ENCODE measurements at places on chromosomes 11 and 22. TPM values are rescaled to one million over a fixed set of nuclear protein-coding genes. Genes with fewer than 3 reads are reported as not detected.

DNA sequence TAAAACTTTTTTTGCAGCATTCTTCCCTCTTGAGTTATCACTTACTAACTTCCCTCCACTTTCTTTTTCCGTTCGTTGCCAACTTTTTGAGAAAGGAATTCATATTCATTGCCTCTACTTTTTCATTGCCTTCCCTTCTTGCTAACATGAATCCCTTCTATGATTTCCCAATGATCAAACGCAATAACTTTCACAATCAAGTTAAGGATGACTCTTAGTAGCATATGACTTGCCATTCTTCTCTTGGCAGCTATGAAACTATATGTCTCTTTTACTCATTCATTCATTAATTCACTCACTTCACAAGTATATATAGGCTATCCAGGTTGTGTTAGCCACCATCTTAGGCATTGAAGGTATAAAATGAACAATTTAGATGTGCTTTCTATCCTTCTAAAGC, 16.6 kb upstream of the ARHGAP20 start:
- no peak for DNase-seq

Gene OR10A2
- not detected for polyA plus RNA-seq

DNA sequence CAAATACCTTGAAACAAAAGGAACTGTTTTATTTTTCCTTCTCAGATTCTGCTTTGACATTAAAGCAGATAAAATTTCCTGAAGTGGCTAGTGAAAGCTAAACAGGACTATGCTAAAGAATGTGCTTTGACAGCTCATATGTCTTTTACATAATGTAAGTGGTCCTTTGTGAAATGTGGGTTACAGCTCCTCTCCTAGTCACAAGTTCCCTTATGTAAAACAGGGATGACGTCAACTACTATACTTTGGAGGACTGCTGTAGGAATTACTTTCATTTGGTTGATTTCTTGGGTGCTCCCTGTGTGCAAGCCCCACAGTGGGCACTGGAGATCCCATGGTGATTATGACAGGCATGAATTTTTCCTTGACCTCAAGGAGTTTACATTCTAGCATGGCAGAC, 216.6 kb upstream of the NARS2 start:
- no peak for DNase-seq

Gene IL17REL
- not detected for polyA plus RNA-seq

DNA sequence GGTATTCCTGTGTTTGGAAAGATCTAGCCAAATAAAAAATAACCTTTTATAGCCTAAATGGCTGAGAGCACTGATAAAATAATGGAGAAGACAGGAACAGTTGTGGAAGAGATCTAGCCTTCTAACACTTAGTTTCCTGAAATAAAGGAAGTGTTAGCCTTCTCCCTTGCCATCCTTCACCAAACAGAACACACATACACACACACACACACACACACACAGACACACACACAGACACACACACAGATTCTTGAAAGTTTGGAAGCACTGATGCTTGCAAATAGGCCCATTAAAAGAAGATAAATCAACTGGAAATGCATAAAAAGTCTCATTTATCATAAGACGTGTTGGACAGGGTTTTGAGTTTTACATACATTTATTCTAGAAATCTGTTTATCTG, 37.5 kb downstream of the KIRREL3 start:
- no peak for DNase-seq

DNA sequence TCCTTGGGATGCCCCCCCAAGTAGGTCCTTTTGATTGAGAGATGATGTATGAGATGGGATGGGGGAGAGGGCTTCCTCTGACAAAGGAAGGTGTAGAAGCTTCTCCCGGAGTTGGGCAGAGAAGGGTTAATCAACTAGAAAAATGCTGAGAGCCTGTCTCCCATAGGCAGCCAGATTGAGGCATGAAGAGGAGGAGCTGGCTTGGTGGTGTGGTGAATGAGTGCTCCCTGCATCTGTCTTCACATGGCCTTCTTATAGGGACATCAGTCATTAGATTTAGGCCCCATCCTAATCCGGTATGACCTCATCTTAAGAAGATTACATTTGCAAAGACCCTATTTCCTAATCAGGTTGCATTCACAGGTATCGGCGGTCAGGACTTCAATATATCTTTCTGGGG, 61.1 kb downstream of the NFAM1 start:
- DNase-seq, result no peak

Gene GRM5
- polyA plus RNA-seq, result 0.02 TPM

Gene NAALAD2
- 2.0 TPM for polyA plus RNA-seq

Gene LGALS12
- polyA plus RNA-seq, result 7.3 TPM

Gene OR5B2
- not detected for polyA plus RNA-seq

Gene PHLDB1
- 110 TPM for polyA plus RNA-seq

GRCh38 chr22:25840891-25841290, 98.9 kb downstream of the MYO18B start:
- DNase-seq, result no peak

Gene OR52I2
- polyA plus RNA-seq, result not detected

Gene C11orf97
- polyA plus RNA-seq, result not detected

Gene AASDHPPT
- polyA plus RNA-seq, result 26.0 TPM

DNA sequence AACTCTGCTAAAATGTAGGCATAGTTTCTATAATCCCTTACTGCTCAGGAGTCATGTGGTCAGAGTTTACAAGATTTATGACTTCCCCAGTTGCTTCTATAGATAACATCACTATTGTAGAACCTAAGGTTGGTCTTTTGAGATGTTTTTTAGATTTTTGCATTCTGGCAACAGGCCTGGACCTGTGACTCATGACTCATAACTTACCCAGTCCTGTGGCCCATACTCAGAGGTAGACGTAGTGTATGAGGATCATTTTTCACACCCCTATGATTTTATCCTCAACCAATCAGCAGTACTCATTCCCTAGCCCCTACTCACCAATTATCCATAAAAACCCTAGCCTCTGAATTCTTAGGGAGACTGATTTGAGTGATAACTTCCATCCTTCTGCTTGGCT, 384.4 kb upstream of the DDI1 start:
- no peak for DNase-seq

DNA sequence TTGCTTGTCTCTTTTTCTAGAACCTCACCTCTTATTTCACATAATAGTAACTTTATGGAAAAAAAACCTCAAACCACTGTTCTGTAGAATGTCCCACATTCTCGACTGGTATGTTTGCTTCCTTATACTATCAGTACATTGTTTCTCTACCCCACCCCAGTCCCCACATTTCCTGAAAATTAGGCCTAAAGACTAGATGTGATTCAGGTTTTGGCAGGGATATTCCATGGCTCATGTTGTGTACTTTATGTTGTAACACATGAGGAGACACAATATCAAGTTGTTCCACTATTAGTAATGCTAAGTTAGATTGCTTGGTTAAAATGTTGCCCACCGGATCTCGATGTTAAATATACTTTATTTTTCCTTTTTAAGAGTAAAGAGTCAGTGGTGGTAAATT, 34.7 kb downstream of the DDIAS start:
- DNase-seq, result no peak

DNA sequence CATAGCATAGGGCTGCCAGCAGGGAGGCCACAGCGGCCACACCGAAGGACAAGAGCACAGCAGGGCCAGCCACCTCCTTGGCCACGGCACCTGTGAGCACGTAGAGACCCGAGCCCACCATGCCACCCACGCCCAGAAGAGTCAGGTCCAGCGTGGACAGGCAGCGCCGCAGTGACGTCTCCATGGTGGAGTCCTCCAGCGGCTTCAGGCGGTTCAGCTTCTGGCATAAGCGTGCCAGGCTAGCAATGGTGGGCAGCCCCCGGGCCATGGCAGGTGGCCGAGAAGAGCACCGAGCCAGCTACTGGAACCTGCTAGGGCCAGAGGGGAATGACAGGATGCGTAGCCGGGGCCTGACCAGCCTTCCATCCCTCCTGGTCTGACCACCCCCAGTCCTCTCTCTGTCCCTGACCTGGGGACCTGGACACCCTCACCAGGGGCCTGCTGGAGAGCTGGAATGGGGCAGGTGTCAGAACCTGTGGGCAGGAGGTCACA, 770 bp downstream of the SLC7A4 start:
- no peak for DNase-seq

DNA sequence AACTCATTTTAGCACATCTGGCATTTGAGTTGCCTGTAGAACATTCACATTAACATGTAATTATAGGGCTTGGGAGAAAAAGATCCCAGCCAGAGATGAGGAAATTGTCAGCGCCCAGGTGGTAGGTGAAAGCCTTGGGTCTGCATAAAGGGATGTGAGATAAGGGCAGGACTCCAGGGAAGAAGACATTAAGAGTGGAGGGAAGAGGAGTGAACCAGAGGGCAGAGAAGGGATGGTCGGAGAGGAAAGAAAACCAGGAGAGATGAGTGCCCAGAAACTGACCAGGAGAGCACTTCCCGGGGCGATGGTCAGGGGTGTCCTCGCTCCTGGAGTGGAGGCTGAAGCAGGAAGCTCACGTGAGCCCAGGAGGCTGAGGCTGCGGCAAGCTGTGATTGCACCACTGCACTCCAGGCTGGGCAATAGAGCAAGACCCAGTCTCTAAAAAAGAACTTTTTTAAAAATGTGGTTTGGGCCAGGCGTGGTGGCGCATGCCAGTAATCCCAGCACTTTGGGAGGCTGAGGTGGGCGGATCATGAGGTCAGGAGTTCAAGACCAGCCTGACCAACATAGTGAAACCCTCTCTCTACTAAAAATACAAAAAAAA, 20.3 kb upstream of the DGKZ start:
- DNase-seq, result no peak

Gene SLC5A4
- polyA plus RNA-seq, result 0.36 TPM

DNA sequence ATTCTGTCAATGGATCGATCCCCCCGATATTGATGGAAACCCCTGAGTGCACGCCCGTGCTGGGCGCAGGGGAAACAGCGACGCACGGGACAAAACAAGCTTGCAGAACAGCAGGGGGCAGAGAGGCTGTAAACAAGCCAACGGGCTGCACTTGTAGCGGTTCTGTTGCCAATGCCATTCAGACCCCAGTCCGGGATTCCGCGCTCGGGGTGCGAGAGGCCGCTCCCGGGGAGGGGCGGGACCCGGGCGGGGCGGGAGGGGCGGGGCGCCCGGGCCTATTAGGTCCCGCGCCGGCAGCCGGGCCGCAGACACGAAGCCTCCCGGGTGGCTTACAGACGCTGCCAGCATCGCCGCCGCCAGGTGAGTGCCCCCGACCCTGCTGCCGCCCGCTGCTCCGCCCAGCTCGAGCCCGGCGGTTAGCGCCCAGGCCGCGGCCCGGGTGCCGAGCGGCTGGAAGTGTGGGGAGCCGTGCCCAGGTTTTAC, at the start of gene BIK:
TSS of gene BIK (plus strand) at position 307 of the 483 bp plus-strand sequence. CDS start 13,273 bp downstream, outside the sequence.
- DNase-seq, result no peak

Gene CCDC81
- polyA plus RNA-seq, result 0.29 TPM

Gene OMP
- polyA plus RNA-seq, result not detected

Gene ATL3
- polyA plus RNA-seq, result 6.9 TPM

GRCh38 chr11:134630861-134631260, 218.8 kb upstream of the B3GAT1 start:
- DNase-seq, result no peak

Gene ALG8
- 27.2 TPM for polyA plus RNA-seq

DNA sequence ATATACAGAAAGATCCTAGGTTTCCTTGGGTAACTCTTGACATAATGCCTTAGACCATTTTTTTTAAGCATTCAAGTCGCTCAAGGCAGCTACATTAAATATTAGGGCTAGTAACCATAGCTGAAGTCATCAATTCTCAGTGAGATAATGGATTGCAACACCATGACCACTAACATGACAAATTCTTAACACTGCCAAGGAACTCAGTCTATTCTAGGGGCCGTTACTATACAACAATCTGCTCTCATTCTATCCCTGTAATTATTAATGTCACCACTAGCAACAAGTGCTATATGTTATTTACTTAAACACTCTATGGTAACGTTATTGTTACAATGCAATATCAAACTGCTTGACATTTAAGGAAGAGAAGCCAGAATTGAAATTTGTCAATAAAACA, 3.2 kb upstream of the STK33 start:
- DNase-seq, result no peak

Gene CCDC73
- polyA plus RNA-seq, result not detected

DNA sequence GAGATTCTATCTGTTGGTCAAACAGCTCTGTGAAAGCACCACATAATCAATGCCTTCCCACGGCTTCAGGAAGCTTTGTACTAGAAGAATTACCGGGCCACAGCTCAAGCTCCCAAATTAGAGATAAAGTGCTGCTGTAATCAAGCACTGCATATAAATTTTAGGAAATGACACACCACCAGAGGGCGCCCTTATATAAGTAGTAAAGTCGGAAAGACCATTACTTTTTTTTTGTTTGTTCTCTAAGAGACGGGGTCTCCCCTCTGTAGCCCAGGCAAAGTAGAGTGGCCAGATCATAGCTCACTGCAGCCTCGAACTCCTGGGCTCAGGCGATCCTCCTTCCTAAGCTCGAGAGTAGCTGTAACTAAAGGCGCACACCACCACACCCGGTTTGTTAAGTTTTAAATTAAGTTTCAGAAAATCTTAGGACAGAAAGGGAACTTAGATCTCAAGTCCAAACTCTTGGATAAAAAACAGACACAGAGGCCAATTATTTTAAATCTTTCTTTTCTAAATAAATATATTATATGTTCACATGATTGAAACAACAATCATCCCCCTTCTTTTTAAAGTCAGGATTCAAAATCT, 32.6 kb downstream of the PRCP start:
- peak; percentile 52 for DNase-seq

DNA sequence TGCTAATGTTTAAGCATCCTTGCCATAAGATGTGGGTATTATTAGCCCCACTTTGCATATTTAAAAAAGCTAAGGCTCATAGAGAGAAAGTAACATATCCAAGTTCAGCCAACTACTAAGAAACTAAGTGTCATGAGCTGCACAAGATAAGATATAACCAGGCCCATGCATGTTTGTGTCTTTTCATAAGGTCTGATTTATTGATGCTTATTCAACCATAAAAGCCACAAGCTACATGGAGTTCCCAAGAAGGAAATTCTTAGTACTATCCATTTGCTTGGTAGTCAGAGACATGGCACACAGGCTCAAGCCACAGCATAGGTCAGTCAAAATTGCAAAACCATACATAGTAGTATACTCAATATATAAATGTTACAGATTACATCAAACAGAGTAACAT, 488.5 kb downstream of the SOX6 start:
- no peak for DNase-seq

GRCh38 chr22:36740716-36741115, 35.2 kb downstream of the IFT27 start:
- no peak for DNase-seq

Gene SLC17A6
- polyA plus RNA-seq, result not detected

Gene PDGFB
- 15.4 TPM for polyA plus RNA-seq

DNA sequence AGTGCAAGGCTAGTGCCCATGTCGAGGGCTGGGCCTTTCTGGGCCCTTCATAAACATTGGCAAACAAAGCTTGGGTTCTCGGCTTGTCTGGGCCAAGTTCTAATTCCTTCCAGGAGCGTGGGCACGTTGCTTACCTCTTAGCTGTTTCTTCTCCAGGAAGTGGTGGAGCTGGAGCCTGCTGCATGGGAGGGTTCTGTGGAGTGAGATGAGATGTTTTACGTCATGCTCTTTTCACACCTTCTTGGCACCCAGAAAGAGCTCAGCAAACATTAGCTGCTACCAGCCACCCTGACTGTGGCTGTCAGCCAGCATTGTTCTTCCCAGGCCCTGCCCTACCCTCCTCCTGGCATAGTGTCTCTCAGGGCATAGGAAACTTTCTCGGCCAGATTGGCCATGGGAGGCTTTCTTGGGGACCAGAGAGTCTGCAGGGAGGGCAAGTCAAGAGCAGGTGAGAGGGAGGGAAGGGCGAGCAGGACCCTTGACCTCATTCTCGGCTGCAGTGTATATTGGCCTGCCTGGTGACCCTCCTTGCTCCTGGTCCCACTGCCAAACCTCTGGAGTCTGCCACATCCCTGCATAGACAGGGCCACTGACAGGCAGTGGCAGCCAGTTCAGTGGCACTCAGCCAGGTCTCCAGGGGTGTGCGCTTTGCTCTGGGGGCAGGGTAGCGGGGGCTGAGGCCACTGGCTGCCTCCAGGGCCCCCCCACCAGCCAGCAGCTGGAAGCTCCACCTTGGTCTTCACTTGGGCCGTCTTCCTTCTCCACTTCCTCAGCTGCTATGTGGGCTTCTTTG, 98.8 kb downstream of the BCR start:
- peak; percentile 64 for DNase-seq

Data from right cardiac atrium (tissue), 5 donors.